DMS79 treated with DMSO at 0.1 percent for 48 hours (cell line): ENCODE measurements at places on chromosomes 5 and 9.

- no peak for DNase-seq
Observed at GRCh38 chr5:69368458-69369339, 621 bp downstream of the AK6 start.

GRCh38 chr5:125148706-125149105, 402.3 kb upstream of the ZNF608 start:
- no peak for DNase-seq

GRCh38 chr5:132419502-132420468, 50.3 kb downstream of the SLC22A5 start:
- peak; percentile 82 for DNase-seq

DNA sequence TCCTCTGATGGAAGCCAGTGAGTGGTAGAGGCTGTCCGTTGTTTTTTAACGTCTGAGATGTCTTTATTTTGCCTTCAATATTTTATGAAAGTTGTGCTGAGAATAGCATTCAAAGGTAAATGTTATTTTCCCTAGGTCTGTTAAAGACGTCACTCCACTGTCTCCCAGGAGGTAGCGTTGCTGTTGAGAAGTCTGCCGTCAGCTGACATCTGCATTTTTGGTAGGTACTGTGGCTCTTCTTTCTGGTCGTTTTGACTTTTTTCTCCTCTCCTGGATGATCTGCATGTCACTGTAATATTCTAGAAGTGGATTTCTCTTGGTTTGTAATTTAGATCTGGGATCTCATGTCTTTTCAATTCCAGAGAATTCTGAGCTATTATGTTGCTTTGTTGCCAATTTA, 26.4 kb downstream of the SURF6 start:
- DNase-seq: no peak

GRCh38 chr5:98816582-98817222, 43.2 kb downstream of the RGMB start:
- no peak for DNase-seq

- no peak for DNase-seq
Observed at GRCh38 chr5:113031557-113031956, 55.0 kb downstream of the DCP2 start.

DNA sequence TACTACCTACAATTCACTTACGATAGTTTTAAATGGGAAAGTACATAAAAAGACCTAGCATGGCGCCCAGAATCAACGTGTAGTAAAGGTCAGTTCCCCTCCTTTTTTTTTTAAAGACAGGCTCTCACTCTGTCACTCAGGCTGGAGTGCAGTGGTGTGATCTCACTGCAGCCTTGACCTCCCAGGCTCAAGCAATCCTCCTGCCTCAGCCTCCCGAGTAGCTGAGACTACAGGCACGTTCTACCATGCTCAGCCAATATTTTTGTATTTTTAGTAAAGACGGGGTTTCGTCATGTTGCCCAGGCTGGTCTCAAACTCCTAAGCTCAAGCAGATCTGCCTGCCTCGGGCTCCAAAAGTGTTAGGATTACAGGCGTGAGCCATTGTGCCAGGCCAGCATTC, 40.7 kb upstream of the MTMR12 start:
- DNase-seq: no peak

DNA sequence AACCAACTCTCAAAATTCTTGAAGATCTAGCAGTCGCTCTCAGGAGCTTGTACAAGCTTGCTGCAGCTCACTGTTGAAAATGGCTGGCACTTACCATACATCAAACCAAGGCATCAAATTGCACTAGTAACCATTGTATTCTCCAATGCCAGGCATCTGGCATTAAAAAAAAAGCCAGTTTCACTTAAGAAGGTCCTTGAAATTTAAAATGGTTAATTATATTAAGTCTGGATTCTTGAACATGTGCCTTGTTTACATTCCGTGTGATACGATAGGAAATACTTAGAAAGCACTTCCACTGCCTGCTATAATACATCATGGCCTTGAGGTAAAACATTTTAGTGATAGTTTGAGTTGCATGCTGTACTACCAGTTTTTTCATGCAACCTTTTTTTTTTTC, 300.7 kb downstream of the KDM4C start:
- DNase-seq: peak; percentile 92
